ENCODE measurements at places on chromosomes 7 and 10.

- no peak overlapping the region for H3K27ac ChIP-seq
- H3K4me3 ChIP-seq = no peak overlapping the region
- no peaks in the 10 kb centered on the region for H3K4me1 ChIP-seq
- no peak for DNase-seq
- no peaks in the 10 kb centered on the region for H3K36me3 ChIP-seq
Observed at GRCh38 chr7:83807774-83808173, 158.8 kb upstream of the SEMA3E start.

- H3K27ac ChIP-seq = no peak overlapping the region
- peaks cover 31% of the 10 kb centered on the region for H3K27me3 ChIP-seq
- no peak overlapping the region for H3K4me3 ChIP-seq
Observed at GRCh38 chr10:100847440-100847839, 65.3 kb upstream of the SLF2 start.

DNA sequence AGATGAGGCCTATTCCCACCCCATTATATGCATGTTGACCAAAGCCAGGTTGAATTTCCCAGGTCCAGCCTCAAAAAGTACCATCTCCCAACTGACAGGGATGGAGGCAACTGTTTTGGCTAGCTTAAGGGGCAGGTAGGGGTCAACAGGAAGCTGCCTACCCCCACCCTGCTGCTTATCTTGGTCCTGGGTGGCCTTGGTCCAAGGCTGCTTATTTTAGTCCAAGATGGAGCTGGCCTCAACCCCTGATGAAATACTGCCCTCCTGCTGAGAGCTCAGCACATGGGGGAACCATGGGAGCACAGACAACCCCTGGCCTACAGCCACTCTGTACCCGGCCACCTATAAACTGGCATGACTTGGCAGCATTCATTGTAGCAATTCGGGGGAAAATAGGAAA is 23.1 kb downstream of the MYO1G start:
- no peak overlapping the region for H3K4me3 ChIP-seq
- no peak overlapping the region for H3K27ac ChIP-seq
- DNase-seq = no peak

GRCh38 chr10:49595713-49596492 is 14.2 kb upstream of the SLC18A3 start:
- H3K4me1 ChIP-seq = no peaks in the 10 kb centered on the region
- no peaks in the 10 kb centered on the region for H3K27me3 ChIP-seq
- no peaks in the 10 kb centered on the region for H3K36me3 ChIP-seq
- H3K27ac ChIP-seq = no peak overlapping the region

DNA sequence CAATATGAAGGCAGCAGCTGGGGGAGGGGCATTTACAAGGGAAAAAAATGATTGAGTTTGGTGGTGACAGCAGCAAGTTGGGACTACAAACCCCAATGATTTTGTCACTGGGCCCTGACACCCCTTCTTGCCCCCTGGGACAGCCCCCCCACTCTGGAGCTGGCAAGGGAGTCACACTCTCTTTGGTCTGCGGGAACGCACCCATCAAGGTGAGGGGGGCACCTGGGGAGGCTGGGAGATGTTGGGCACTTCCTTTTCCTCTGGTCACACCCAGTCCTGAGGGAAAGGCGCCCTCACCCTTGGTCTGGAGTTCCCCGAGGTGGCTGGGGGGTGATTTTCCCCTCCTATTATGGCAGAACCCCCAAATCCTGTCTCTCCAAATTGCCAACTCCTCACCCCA is 24.4 kb downstream of the EPHB4 start:
- no peaks in the 10 kb centered on the region for H3K27me3 ChIP-seq
- peak overlapping the region; percentile 95 for H3K27ac ChIP-seq
- peaks cover 34% of the 10 kb centered on the region for H3K4me1 ChIP-seq
- no peak for DNase-seq
- H3K4me3 ChIP-seq = no peak overlapping the region
- H3K36me3 ChIP-seq = peaks cover 48% of the 10 kb centered on the region
